Esophagus mucosa (tissue), 1 donor: ENCODE measurements at places on chromosomes 2 and 18. TPM values are rescaled to one million over a fixed set of nuclear protein-coding genes. Genes with fewer than 3 reads are reported as not detected.

- ATAC-seq = no peak
Measured at GRCh38 chr2:238939074-238939473, 91.2 kb downstream of the TWIST2 start.

GRCh38 chr2:18154812-18155211 is 276.3 kb downstream of the KCNS3 start:
- peak; percentile 82 for ATAC-seq

GRCh38 chr2:190044866-190045265 is 17.7 kb downstream of the MSTN start:
- no peak for ATAC-seq

DNA sequence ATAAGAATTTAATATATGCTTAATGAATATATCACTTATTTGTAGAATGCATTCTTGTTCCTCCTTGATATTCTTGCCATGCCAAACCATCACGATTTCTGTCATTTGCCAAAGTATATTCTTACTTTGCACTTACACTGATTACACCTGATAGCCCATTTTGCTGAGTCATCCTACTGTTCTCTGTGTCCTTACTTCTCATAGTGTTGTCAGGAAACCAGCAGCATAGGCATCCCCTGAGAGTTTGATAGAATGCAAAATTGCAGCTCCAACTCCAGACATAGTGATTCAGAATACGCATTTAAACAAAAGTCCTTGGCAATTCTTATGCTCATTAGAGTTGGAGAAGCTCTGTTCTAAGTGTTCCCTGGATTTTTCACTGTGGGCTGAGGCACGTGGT is 687.1 kb downstream of the DPP10 start:
- ATAC-seq = no peak

GRCh38 chr2:116487336-116487735 is 1327.2 kb upstream of the DDX18 start:
- no peak for ATAC-seq

GRCh38 chr2:85439986-85440385 is 21.5 kb downstream of the SH2D6 start:
- no peak for ATAC-seq

DNA sequence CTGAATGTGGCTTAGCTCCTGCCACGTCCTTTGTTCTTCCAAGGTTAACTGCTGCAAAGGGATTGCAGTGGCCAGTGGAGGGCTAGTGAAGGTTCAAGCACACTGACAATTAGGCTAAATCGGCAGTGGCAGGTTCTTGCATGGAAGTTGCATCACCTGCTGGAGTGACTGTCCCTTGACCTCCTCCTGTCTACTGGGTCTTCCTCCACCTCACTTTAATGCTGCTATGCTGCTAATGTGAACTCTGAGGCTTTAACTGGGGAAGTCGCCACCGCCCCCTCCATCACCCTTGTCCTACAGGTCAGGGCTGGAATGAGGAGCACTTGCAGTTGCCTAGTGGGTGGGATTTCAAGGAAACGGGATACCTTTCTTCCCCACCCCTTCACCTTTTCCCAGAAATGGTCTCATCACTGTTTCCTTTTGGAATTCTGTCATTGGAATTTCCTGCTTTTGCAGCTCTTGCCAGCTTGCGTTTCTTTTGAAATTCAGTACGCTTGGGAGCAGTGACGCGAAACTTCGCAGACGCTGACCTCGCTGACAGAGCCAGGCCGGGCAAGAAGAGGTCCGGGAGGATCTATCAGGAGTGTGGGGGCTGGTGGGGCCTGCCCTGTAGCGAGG is 150.3 kb downstream of the SH3RF3 start:
- ATAC-seq = no peak

GRCh38 chr2:234841321-234842015 is 110.3 kb upstream of the SH3BP4 start:
- no peak for ATAC-seq

GRCh38 chr2:165568361-165568760 is 98.9 kb downstream of the CSRNP3 start:
- no peak for ATAC-seq

DNA sequence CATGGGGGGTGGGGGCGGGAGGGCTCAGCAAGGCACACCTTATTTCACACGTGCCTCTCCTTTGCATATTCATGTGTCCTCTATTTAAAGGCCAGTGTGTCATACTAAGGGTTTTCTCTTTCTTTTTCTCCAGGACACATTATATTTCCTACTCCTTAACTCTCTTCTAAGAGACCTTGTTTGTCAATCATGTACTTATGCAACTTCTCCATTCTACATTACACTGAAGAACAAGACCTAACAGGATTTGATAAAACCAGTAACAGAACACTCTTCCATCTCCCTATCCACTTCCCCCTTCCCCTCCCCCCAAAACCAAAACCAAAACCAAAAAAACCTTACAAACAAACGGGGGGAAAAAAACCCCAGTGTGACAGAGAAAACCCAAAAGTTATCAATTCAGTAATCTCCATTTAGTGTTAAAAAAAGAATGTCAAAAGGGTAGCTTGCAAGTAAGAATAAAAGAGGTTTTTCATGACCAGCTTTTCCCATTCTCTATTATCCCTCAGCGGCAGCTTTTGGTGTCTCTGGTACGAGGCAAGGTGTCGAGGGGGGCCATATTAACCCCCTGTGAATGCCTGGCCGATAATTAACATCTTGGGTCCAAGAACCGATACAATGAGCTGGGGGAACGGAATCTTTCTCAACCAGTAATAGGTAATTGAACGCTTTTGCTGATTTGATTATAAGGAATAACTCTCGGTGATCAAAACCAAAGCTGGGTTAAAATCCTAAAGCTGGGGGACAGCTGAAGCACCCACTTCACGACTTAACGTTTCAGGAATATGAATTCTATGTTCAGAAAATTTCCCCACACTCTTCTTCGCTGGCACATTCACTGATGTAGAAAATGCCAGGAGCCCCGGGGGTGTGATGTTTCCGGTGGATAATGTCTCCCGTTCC is 191.0 kb upstream of the TCF4 start:
- ATAC-seq = peak; percentile 56

DNA sequence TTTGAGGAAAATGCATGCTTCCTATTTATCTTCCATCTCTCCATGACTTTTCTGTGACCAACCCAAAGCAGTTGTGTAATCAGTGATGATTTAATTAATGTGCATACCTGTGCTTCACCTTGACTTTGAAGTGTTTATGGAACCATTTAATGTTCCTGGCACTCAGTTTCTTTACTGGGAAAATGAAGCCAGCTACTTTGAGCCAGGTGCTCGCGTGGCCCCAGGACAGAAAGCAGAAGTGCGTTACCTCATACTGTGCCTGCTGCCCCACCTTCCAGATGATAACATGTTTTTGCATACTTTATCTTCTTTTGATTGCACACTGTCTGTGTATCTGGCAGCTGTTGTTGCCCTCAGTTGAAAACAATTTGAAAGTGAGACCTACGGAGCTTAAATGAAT is 61.3 kb downstream of the PMAIP1 start:
- ATAC-seq = peak; percentile 62

SPC25 gene
- total RNA-seq = 6.0 TPM

- no peak for ATAC-seq
Measured at GRCh38 chr2:196012314-196012713, 56.3 kb downstream of the DNAH7 start.

- no peak for ATAC-seq
Measured at GRCh38 chr2:199306116-199306515, 151.6 kb downstream of the SATB2 start.

- no peak for ATAC-seq
Measured at GRCh38 chr2:238015705-238016104, 45.1 kb upstream of the SCLY start.

DNA sequence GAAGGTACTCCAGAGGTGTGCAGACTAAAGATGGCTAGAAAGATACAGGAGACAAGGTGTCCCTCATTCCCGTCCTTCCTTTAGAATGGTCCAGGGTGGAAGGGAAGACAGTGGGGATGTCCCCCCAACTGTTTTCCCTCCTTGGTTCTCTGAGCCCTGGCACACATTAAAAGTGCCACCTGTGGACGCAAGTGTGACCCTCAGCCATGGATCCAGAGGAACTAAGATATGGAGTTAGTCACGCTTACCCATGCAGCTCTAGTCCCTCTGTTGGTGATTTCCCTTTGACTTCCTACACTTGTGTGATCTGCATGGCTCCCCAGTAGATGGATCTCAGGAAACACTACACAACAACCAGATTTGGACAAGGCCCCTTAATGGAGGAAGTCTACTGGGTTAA is 113.1 kb upstream of the SRD5A2 start:
- no peak for ATAC-seq

DNA sequence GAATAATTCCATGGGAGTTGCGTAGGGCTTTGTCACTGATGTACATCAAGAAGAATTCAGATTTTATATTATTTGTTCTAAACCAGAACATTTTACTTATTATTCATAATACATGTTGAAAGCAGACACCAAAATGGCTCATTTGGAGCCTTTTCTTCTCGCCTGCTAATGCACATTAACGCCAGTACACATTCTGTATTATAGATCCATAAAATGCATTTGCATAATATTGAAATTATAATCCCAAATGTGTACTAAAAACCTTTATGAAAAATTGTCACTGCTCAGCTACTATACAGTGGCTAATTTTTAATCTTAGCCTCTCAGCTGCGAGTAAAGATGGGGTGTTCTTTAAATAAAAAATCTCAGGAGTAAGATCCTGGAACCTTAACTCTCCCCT is 452.2 kb upstream of the HNRNPA3 start:
- no peak for ATAC-seq

DNA sequence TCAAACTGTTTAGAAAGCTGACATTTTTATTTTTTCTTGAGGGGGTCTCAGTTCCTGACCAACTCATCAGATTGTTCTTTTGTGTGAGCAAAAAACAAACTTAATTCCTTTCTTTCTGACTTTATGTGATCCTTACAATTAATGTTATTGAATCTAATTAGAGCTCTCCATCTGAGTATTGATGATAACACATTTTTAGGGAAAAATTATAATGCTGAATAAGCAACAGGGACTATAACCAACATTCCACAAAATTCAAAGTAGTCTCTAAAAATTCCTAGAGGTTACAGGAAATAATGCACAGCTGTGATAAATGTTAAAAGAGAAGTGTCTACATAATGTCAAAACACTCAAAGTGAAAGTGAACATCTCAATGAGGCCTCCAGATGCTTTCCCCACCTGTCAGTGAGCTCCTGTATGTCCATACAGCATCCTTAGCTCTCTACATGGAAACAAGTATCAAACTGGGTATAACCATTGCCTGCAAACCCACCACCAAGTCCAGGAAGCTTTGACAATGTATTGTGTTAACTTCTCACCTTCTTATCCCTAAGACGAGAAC is 786.0 kb upstream of the SLC39A10 start:
- no peak for ATAC-seq

DNA sequence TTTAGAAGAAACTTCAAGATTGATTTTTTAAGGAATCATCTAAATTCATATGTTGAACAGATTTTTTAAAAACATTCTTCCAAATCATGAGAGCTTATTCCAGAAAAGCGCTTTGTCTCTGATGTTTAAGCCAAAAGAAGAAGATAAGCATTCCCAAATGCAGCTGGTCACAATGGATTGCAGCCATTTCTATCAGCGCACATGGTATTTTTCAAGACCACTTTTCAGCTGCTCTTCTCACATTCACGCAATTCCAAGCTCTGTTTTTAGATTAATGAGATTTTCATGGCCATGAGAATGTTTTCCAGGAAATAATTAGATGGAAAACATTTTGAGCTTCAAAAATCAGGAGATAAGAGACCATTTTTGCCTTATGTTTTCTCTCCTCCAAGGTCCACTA is 8.7 kb downstream of the OSBPL1A start:
- ATAC-seq = no peak

- ATAC-seq = peak; percentile 42
Measured at GRCh38 chr18:49728542-49728941, 84.8 kb downstream of the ACAA2 start.

GRCh38 chr2:136328207-136328795 is 210.4 kb upstream of the CXCR4 start:
- ATAC-seq = no peak

KIAA2012 gene
- total RNA-seq = not detected

USP40 gene
- total RNA-seq = 28.6 TPM

KHK gene
- 3.5 TPM for total RNA-seq

GRCh38 chr18:50469380-50469781 is 90.5 kb upstream of the MAPK4 start:
- no peak for ATAC-seq

GRCh38 chr2:16361261-16361995 is 304.2 kb downstream of the CYRIA start:
- ATAC-seq = no peak

DNA sequence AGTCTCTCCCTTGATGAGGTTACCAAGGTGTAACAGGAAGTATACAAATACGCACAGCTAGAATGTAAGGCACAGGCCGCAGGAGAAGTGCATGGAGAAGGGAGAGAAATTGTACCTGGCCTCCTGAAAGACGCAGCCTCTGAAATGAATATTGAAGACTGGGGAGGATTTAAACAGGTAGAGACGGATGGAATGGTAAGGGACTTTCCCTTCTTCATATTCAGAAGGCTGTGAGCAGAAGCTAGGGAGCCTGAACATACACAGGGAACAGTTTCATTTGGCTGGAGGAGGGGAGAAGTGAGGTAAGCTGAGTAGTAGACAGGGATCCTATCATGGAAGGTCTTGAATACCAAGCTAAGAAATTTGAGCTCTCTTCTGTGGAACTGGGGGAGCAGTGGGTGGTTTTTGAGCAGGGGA is 112.7 kb downstream of the ANKRD44 start:
- no peak for ATAC-seq

DNA sequence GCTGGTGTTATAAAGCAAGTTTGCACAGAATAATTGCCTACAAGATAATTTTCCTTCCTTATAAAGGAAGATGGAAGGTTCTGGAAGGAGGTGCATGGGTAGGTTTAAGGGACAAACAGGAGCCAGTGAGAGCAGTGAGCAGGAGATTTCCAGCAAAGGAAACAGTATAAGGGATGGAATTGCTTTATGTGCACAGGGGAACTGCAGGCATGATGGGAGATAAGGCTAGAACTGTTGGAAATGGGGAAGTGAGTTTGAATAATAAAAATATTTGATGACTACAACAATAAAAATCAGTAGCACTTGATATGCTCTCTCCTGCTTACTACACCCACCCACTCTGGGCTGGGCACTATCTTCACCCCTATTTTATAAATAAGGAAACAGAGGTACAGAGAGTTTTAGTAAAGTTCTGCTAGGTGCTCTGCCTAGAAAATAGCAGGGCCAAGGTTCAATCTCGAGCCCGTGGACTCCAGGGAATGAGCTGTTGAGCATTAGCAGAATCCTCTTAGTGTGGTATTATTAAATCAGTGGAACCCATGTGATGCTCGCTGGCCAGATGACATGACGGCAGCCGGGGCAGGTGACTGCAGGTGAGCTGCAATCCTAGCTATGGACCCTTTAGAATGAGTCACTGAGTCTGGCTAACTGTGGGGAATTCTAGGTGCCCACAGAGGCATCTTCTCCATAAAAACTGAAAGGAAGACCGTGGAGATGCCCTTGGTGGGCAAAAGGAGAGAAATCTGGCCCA is 302.5 kb downstream of the PIEZO2 start:
- no peak for ATAC-seq

ST6GAL2 gene
- total RNA-seq = 2.5 TPM

GRCh38 chr18:55641486-55641885 is 53.5 kb upstream of the TCF4 start:
- ATAC-seq = no peak

CSRNP3 gene
- 1.2 TPM for total RNA-seq
